ENCODE measurements at places on chromosomes 1 and 21. TPM values are rescaled to one million over a fixed set of nuclear protein-coding genes. Genes with fewer than 3 reads are reported as not detected.

Gene MFAP2
- not detected for total RNA-seq

Gene KRTAP12-2
- not detected for total RNA-seq

Gene KRTAP21-3
- total RNA-seq, result not detected

Gene SERTAD4
- not detected for total RNA-seq

Gene LCE1B
- total RNA-seq, result not detected

Gene MEGF6
- 5.1 TPM for total RNA-seq

Gene TRIM67
- total RNA-seq, result not detected

Gene ALPL
- not detected for total RNA-seq

Gene OR6K3
- total RNA-seq, result 1.7 TPM

Gene TOMM20
- 60.2 TPM for total RNA-seq

Gene CD1E
- not detected for total RNA-seq

Gene SH2D5
- not detected for total RNA-seq

Gene TCHHL1
- total RNA-seq, result not detected

Gene ZMYND12
- total RNA-seq, result 1.1 TPM

Gene NFASC
- total RNA-seq, result 0.27 TPM

Gene DUSP12
- 31.7 TPM for total RNA-seq

Gene PTPN7
- total RNA-seq, result 241 TPM

Gene PRAMEF8
- not detected for total RNA-seq

Gene TPRG1L
- 46.7 TPM for total RNA-seq

Gene AKIRIN1
- total RNA-seq, result 73.2 TPM

Gene XCL2
- 32.6 TPM for total RNA-seq

Gene C4BPA
- not detected for total RNA-seq
